ENCODE measurements at places on chromosomes 1 and 21. TPM values are rescaled to one million over a fixed set of nuclear protein-coding genes. Genes with fewer than 3 reads are reported as not detected.

COL9A2 gene
- 30.3 TPM for total RNA-seq

AIRE gene
- total RNA-seq: not detected

APCS gene
- not detected for total RNA-seq

S100PBP gene
- total RNA-seq: 253 TPM

NBPF6 gene
- total RNA-seq: not detected

FLG2 gene
- not detected for total RNA-seq

LAMB3 gene
- 105 TPM for total RNA-seq

PTPRC gene
- total RNA-seq: 0.58 TPM

SIM2 gene
- total RNA-seq: not detected

OR2L8 gene
- not detected for total RNA-seq

POTED gene
- total RNA-seq: not detected

HES2 gene
- 231 TPM for total RNA-seq

PTPRU gene
- 0.29 TPM for total RNA-seq
